WTC11 (cell line): ENCODE measurements at places on chromosomes 2 and 18. TPM values are rescaled to one million over a fixed set of nuclear protein-coding genes. Genes with fewer than 3 reads are reported as not detected.
A peak's percentile ranks its signal among the peaks of the same experiment; 100 is the strongest.

SERPINB5 gene
- 0.17 to 0.25 TPM (median 0.18 TPM) in 3 replicates for total RNA-seq

WDR33 gene
- 64.7 to 67.1 TPM (median 67.0 TPM) in 3 replicates for total RNA-seq

CD226 gene
- total RNA-seq, result 0.23 to 0.55 TPM (median 0.24 TPM) in 3 replicates

IL36B gene
- not detected in 3 replicates for total RNA-seq

AP1S3 gene
- 12.2 to 17.4 TPM (median 15.8 TPM) in 3 replicates for total RNA-seq

C2orf66 gene
- total RNA-seq, result not detected in 3 replicates

WNT10A gene
- total RNA-seq, result not detected in 3 replicates

ANKRD36 gene
- total RNA-seq, result 14.4 to 16.8 TPM (median 16.2 TPM) in 3 replicates

FBXO41 gene
- 19.2 to 21.5 TPM (median 21.1 TPM) in 3 replicates for total RNA-seq

DNA sequence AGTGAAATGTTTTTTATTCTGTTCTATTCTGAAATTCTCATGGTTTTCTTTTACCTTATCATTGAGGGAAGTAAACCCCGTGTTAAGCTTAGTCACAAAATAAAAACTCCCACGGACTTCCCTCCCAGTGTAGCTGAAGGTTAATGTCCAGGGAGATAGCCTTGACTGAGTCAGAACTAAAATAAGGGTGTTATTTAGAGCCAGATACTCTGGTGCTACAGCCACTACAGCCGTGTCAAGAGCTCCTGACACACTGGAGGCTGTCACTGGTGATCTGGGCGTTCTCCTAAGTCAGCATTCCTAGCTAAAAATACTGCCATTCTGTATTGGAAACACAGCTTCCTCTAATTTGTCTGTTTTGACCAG, 82.0 kb upstream of the RANBP2 start:
- DNase-seq, result no peak
- no peaks in the 10 kb centered on the region for H3K36me3 ChIP-seq
- no peak overlapping the region for H3K4me3 ChIP-seq

DNA sequence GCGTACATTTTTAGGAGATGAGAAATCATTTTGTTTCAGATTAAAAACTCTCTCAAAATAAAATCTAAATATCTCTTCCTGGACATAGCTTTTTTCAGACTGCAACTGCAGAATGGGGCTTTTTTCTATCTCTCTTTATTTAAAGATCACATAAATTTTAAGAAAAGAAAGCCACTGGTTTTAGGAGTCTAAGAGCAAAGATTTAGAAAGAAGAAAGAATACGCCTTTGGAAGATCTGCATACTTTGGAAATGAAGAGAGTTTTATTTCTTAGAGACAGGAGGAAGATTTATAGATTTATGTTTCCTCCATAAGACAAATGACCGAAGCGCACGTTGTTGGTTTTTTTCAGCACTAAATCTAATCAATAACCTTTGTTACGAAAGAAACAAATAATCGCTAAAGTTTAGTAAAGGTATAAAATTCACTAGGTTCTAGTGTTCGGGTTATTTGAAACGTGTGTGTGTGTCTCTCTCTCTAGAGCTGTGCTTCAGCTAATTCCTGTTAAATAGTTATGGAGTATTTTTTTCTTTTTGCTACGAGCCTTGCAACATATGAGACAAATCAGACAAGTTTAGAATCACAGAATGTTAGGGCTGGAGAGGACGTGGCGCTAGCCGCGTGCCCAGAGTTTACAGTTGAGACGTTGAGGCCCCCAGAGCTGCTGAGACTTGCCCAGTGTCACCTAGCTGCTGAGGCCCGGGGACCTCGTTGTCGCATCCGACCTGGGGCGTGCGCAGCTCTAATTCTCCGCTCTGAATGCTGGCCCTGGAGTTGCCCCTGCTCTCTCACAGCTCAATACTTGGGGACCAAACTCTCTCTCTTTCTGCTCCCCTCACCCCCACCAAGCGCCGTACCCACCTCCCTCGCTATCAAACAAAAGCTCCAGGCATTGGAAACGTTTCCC, 69.9 kb downstream of the CTAGE1 start:
- no peaks in the 10 kb centered on the region for H3K36me3 ChIP-seq
- H3K27me3 ChIP-seq, result peaks cover 87% of the 10 kb centered on the region
- H3K4me3 ChIP-seq, result peak overlapping the region; percentile 70
- peaks cover 35% of the 10 kb centered on the region for H3K4me1 ChIP-seq

DNA sequence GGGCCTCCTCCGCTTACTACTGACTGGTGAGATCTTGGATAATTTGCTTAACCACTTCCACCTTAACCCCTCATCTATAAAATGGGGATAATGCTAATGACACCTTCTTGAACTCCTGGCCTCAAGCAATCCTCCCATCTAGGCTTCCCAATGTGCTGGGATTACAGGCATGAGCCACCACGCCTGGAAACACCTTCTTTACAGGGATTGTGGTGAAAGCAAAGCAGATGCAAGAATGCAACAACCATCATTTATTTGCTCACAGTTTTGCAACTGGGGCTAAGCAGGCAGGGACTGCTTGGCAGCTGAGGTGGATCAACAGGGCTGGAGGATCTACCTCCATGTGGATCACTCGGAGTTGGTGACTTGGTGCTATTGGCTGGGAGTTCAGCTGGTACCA, 76.2 kb upstream of the ZNF532 start:
- no peak overlapping the region for H3K27ac ChIP-seq
- no peaks in the 10 kb centered on the region; the same call in 1 of the 2 replicates for H3K27me3 ChIP-seq
- DNase-seq, result no peak
- no peak overlapping the region for H3K4me3 ChIP-seq
- H3K4me1 ChIP-seq, result peaks cover 61% of the 10 kb centered on the region
- no peaks in the 10 kb centered on the region for H3K36me3 ChIP-seq

- peaks cover 21% of the 10 kb centered on the region for H3K4me1 ChIP-seq
- no peaks in the 10 kb centered on the region for H3K36me3 ChIP-seq
- DNase-seq, result no peak
- no peak overlapping the region for H3K4me3 ChIP-seq
Measured at GRCh38 chr18:69233465-69234054, 167.1 kb upstream of the DOK6 start.

DNA sequence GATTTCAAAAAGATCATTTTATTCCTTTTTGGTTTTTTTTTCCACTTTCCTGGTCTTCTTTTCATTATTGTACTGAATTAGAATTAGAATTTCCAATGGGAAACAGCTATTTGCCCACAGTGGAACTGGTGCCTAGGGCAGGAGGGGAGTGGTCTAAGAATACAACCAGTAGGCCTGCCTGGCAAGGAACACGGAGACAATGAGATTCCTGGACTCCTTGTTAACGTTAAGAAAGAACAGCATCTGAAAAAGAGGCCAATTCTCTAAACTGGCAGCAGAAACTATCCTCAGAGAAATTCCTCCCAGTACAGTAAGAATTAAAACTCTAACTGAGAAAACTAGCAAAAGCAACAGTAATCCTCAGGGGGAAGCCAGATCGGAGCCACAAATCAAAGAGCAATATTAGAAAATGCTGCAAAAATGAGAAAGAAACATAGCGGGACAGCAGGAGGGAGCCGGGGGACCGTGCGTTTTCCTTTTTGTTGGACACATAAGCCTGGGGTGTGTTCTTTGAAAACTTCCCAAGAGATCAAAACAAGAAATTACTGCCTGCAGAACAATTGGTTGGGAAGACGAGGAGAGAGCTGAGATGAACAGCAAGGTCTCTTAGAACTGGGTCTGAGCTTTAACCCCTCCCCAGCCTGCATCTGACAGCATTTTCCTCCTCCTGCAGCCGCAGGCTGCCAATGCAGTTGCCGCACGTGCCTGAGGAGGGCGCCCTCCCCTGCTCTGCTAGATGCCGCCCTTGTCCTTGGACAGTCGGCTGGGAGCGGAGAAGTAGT, 776.0 kb downstream of the TSN start:
- no peaks in the 10 kb centered on the region; the same call in 1 of the 2 replicates for H3K27me3 ChIP-seq
- H3K4me3 ChIP-seq, result no peak overlapping the region
- peaks cover 14% of the 10 kb centered on the region for H3K4me1 ChIP-seq
- no peaks in the 10 kb centered on the region for H3K36me3 ChIP-seq

DNA sequence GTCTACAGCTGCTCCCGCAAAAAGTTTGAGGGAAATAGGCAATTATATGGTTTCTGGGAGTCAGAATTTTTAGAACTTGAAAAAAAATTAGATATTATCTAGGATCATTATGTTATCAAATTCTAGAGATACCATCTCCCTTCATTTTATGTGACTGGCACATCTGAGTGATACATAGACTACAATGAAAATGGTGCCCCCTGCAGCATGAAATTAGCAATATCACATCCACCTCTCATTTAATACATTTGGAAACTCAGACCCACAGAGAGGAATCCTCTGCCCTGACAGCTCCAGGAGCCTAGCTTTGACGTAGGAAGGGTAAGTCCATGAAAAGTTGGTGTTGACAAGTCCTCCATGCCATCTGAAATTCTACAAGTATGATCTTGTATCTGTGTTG, 381.6 kb downstream of the SUCLG1 start:
- H3K27me3 ChIP-seq, result no peaks in the 10 kb centered on the region
- H3K36me3 ChIP-seq, result no peaks in the 10 kb centered on the region
- peak; percentile 16 for DNase-seq
- H3K27ac ChIP-seq, result no peak overlapping the region
- no peaks in the 10 kb centered on the region for H3K4me1 ChIP-seq

DNA sequence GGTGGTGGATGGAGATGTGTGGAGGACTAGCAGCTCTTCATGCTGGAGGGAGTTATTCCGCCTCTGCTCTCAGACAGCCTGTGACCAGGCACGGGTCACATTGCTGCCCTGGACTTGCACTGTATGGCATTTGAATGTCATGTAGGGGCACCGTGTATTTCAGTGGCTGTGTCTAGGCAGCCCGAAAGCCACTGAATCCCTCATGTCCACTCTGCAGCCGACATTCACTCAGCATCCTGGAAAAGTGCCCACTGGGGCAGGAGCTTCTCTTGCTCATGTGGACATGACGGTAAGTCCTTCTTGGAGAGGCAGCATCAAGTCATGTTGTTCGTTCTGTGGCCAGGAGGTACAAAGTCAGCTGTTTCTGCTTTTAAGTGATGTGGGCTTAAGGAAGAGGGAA, 127.9 kb downstream of the SH3RF3 start:
- H3K4me3 ChIP-seq, result no peak overlapping the region
- no peak for DNase-seq
- no peak overlapping the region for H3K27ac ChIP-seq
- no peaks in the 10 kb centered on the region for H3K36me3 ChIP-seq

DNA sequence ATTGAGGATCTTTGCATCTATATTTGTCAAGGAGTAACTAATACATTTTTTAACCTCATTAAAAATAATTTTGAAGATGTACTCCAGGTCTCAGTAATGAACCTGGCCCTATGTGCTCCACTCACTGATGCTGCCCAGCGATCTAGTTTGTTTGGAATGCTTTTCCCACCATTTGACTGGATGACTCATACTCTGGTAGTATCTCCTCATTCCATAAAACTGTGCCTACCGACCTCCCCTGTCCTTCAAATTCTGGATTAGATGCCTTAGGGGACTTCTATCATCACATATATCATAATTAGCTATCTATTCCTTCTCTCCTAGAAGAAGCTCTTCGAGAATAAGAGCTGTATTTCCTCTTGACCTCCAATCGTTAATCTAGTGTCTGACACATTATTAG, 83.8 kb downstream of the FAM117B start:
- H3K4me3 ChIP-seq, result no peak overlapping the region
- peaks cover 20% of the 10 kb centered on the region for H3K36me3 ChIP-seq
- no peaks in the 10 kb centered on the region for H3K4me1 ChIP-seq

- 0 out of 2 replicates have a peak, but pooled peaks cover 8% of the 10 kb centered on the region for H3K4me1 ChIP-seq
- no peak overlapping the region for H3K4me3 ChIP-seq
- DNase-seq, result no peak
- H3K27ac ChIP-seq, result no peak overlapping the region
Measured at GRCh38 chr18:32974421-32975162, 201.8 kb upstream of the KLHL14 start.

DNA sequence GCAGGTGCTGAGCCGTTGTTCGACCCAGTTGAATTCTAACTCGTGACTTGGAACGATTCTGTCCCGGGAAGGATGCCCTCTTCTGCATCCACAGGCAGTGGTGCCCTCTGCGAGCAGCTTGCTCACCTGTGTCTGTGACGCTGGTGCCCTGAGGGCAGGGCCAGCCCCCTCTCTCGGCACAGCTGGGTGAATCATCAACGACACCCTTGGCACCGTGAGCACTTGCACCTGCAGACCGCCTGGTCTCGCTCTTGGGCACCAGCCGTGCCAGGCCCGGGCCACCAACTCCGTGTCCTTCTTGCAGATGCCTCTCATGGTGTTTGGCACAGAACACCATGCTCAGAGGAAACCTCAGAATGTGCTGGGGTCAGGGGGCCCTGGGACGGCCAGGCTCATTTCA, 75.0 kb downstream of the SLC66A2 start:
- 0 out of 2 replicates have a peak overlapping the region, but pooled peaks have one; percentile 14 for H3K27ac ChIP-seq
- no peak overlapping the region for H3K4me3 ChIP-seq
- no peaks in the 10 kb centered on the region for H3K27me3 ChIP-seq
- H3K36me3 ChIP-seq, result no peaks in the 10 kb centered on the region

- no peak overlapping the region for H3K4me3 ChIP-seq
- DNase-seq, result no peak
- no peaks in the 10 kb centered on the region for H3K4me1 ChIP-seq
- no peaks in the 10 kb centered on the region for H3K36me3 ChIP-seq
Measured at GRCh38 chr2:58067001-58067400, 20.4 kb downstream of the VRK2 start.

DNA sequence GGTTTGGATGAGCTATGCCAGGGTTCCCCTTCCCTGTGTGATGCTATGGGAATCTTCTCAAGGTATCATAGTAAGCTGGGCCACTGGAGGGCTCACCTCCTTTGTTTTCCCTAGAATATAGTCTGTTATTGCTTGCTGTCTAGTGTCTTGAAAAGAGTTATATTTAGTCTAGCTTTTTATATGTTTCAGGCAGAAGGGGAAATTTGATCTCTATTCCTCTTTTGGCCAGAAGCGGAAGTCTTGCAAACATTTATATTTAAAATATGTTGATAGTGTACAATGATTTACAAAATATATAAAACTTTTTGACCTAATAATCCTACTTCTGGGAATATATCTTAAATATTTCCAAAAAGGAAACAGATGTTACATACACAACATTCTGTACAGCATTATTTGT, 260.7 kb downstream of the FHOD3 start:
- DNase-seq, result no peak
- no peak overlapping the region for H3K27ac ChIP-seq

DNA sequence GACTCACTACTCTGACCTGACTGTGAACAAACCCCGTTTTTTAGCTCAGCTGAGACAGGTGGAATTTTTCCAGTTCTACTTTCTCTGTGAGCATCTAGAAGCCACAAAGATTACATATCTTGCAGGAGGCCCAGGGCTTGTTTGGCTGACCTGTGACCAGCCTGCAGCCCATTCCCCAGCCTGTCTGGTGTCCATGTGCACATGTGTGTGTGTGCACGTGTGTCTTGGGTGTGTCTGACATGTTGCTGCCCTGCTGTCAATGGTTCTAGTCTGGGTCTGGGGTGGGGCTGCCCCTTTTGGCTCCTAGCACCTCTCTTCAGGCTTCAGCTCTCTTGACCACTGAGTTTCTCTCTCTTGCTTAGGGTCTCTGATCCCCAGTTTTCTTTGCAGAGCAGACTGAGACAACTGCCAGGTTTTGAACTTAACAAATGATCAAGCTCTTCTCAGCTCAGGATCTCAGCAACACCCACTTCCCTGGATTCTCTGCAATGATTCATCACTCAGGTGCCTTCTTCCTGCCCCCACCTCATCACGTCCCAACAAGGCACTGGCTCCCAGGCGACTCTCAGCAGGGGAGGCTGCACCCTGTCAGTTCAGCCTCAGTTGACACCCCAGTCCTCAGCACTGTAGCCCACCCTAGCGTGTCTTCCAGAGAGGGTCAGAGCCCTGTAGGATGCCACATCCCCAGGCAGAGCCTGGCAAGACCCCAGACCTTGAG, 130.3 kb downstream of the CELF4 start:
- no peaks in the 10 kb centered on the region; the same call in 1 of the 2 replicates for H3K27me3 ChIP-seq
- H3K4me3 ChIP-seq, result no peak overlapping the region
- H3K36me3 ChIP-seq, result no peaks in the 10 kb centered on the region
- no peak overlapping the region for H3K27ac ChIP-seq
- peaks cover 7% of the 10 kb centered on the region; the same call in 1 of the 2 replicates for H3K4me1 ChIP-seq

- peaks cover 3% of the 10 kb centered on the region for H3K4me1 ChIP-seq
- peaks cover 9% of the 10 kb centered on the region for H3K36me3 ChIP-seq
- H3K27me3 ChIP-seq, result no peaks in the 10 kb centered on the region
- H3K4me3 ChIP-seq, result no peak overlapping the region
- no peak overlapping the region for H3K27ac ChIP-seq
Measured at GRCh38 chr2:173696274-173696673, 268.9 kb downstream of the SP3 start.
